ENCODE measurements at places on chromosomes 4 and X.
A peak's percentile ranks its signal among the peaks of the same experiment; 100 is the strongest.

DNA sequence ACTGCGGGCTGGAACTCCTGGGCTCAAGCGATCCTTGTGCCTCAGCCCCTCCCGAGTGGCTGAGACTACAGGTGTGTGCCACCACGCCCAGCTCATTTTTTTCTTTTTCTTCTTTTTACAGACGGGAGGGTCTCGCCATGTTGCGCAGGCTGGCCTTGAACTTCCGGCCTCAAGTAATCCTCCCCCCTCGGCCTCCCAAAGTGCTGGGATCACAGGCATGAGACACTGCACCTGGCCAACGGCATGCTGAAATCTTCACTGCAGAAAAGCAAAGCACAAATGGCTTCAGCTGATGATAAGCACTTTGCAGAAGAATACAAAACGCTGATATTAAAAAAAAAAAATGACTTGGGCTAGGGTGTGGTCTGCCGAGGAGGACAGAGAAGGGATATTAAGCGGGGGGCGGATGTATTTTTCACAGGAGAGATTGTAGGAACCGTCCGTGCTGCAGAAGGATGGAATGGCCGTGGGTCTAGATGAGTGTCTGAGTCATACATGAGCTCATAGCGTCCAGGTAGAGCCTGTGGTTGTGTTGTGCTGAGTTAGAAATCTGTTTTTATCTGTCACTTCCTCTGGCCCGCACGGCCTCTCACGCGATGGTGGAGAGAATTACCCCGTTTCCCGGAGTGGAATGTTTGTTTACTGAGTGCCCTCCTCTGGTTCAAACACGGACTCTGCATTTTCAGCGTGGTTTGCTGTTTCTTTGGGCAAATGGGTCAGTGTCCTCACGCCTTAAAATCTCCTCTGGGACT is 8.5 kb upstream of the AKAP17A start:
- no peak overlapping the region for H3K4me3 ChIP-seq
- H3K27me3 ChIP-seq: no peaks in the 10 kb centered on the region
- H3K4me1 ChIP-seq: peaks cover 3% of the 10 kb centered on the region
- no peak overlapping the region for H3K27ac ChIP-seq
- H3K36me3 ChIP-seq: no peaks in the 10 kb centered on the region

- H3K4me3 ChIP-seq: no peak overlapping the region
- no peak overlapping the region for H3K27ac ChIP-seq
- DNase-seq: no peak
- no peaks in the 10 kb centered on the region for H3K36me3 ChIP-seq
- H3K27me3 ChIP-seq: peaks cover 18% of the 10 kb centered on the region
Measured at GRCh38 chrX:71908387-71908786, 2.3 kb upstream of the NHSL2 start.

GRCh38 chr4:131159261-131159660 is 1989.8 kb upstream of the PCDH10 start:
- peaks cover 3% of the 10 kb centered on the region for H3K27me3 ChIP-seq
- H3K27ac ChIP-seq: no peak overlapping the region
- no peak overlapping the region for H3K4me3 ChIP-seq
- no peaks in the 10 kb centered on the region for H3K36me3 ChIP-seq
- DNase-seq: no peak

DNA sequence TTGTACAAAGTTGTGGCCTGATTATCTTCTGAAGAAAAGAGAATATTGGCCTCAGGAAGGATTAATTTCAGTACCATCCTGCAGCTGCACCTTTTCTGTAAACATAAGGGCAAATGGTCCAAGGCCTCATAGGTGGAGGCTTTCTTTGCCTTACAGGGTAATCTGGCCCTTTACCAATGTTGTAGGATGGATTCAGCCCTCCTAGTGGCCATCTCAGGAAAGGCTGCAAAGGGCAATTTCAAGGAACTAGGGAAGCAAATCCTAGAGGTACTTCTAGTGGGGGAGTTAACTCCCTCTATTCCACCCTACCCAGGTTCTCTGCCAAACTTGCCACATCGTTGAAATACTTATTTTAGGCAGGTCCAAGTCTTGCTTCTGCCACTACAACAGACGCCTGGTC is 57.6 kb downstream of the UGT2B11 start:
- no peak overlapping the region for H3K4me3 ChIP-seq
- no peaks in the 10 kb centered on the region for H3K36me3 ChIP-seq
- no peak overlapping the region for H3K27ac ChIP-seq
- no peaks in the 10 kb centered on the region for H3K27me3 ChIP-seq
- no peaks in the 10 kb centered on the region for H3K4me1 ChIP-seq
- DNase-seq: no peak

GRCh38 chrX:119942831-119943184 is 743 bp downstream of the NKAP start:
- no peaks in the 10 kb centered on the region for H3K27me3 ChIP-seq
- H3K4me1 ChIP-seq: no peaks in the 10 kb centered on the region
- H3K4me3 ChIP-seq: peak overlapping the region; percentile 84

DNA sequence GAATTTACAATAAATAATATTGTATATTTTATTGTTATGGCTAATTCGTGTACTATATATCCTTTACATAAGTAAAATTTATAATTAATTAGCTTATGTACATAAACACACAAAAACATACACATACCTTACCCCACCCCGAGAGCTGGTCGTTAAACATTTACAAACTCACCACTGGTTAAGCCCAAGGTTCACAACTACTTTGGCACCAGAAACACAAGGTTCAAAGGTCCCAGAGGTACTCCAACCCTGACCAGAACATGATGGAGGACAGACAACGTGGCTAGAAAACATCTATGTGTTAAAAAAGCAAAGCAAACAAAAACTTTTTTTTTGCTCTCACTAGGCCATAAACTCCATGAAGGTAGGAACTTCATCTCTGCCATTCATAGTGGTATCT is 37.7 kb downstream of the SLC25A5 start:
- no peak overlapping the region for H3K27ac ChIP-seq
- peaks cover 31% of the 10 kb centered on the region for H3K4me1 ChIP-seq
- no peaks in the 10 kb centered on the region for H3K27me3 ChIP-seq
- DNase-seq: no peak
- H3K4me3 ChIP-seq: no peak overlapping the region
